MV-4-11 (cell line): ENCODE measurements at places on chromosomes 2 and 18.

- no peak for DNase-seq
Observed at GRCh38 chr2:238247002-238247822, 7.4 kb upstream of the HES6 start.

- DNase-seq = no peak
Observed at GRCh38 chr2:176088937-176089842, 3.3 kb upstream of the HOXD13 start.

GRCh38 chr2:79512442-79513401 is at the start of gene CTNNA2:
TSS of gene CTNNA2 (plus strand) at chr2:79513051.
- DNase-seq = no peak

- peak; percentile 74 for DNase-seq
Observed at GRCh38 chr2:86027922-86028765, 77.5 kb downstream of the POLR1A start.

DNA sequence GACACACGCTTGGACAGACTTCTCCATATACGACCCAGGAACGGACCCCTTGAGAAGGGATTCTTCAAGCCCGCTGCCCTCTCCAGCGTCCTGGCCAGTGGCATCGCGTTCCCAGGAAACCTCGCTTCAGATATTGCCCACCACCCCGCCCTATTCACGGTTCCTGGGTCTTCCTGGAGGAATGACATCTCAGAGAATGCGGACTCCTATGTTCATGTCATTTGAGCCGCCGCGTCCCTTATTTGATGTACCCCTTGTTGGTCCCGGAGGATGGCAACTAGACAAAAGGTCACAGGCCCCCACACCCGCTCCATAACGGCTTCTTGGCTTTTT is 588 bp upstream of the CCDC93 start:
- DNase-seq = no peak

- no peak for DNase-seq
Observed at GRCh38 chr2:221347471-221347870, 224.6 kb downstream of the EPHA4 start.

DNA sequence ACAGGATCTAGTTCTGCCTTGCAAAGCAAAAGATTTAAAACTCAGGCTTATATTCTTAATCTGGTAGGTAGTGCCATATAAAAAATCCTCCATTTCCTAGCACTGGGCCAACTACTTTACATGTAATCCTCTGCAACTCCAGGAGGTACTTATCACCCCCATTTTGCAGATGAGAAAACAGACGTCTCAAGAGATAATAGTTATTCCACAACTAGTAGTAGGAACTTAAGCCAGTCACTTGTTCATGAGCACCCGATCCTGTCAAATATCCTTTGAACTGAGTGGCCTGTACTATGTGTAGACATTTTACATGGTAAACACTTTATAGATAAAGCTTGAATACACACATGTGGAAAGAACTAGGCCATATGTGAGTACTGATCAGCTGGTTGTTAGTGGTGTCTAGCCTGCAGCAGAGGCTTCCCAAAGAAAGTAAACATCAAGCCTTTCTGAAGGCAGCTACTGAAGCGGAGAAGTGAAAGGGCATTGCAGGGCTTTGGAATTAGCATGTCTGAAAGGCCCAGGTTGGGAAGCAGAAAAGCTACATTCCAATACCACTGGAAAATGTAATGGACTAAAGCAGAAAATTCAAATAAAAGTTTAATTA is 48.0 kb downstream of the NAB1 start:
- DNase-seq = no peak

DNA sequence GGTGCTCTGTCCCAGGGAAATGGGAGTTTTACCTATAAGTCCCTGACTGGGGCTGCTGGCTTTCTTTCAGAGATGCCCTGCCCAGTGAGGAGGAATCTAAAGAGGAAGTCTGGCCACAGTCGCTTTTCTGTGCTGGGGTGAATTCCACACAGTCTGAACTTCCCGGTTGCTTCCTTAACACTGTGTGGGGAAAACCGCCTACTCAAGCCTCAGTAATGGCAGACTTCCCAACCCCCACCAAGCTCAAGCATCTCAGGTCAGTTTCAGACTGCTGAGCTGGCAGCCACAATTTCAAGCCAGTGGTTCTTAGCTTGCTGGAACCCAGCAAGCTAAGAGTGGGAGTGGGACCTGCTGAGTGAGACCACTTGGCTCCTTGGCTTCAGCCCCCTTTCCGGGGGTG is 54.9 kb downstream of the NUP35 start:
- no peak for DNase-seq

- no peak for DNase-seq
Observed at GRCh38 chr2:146642066-146642465, 1202.8 kb upstream of the ACVR2A start.

- DNase-seq = no peak
Observed at GRCh38 chr2:239726631-239727181, 298.4 kb downstream of the NDUFA10 start.

DNA sequence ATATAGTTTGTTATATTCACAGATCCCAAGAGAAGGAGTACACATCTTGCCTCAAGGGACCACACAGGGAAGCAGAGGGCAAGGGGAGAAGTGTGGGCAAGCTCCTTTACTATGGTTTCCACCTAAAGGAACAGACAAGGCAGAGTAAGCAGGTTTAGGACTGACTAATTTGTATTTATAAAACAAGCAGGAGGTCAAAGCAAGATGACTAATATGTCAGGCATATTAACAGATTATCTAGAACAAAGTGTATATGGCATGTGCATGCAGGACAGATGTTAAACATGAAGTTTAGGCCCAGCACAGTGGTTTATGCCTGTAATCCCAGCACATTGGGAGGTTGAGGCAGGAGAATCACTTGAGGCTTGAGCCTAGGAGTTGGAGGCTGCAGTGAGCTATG is 3.7 kb upstream of the LRP2 start:
- DNase-seq = no peak

- no peak for DNase-seq
Observed at GRCh38 chr2:112836163-112836560, 417 bp downstream of the IL1B start.

DNA sequence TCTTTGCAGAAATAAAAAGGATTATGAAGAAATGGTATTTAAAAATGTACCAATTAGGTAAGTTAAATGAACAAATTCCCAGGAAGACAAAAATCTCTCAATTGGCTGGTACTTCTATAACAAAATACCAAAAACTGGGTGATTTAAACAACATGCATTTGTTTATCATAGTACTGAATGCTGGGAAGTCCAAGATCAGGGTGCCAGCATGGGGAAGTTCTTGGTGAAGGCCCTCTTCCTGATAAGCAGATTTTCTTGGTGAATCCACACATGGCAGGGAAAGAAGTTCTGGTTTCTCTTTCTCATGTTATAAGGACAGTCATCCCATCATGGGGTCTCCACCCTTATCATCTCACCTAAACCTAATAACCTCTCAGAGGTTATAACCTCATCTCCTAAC is 271.6 kb upstream of the SETBP1 start:
- DNase-seq = no peak

DNA sequence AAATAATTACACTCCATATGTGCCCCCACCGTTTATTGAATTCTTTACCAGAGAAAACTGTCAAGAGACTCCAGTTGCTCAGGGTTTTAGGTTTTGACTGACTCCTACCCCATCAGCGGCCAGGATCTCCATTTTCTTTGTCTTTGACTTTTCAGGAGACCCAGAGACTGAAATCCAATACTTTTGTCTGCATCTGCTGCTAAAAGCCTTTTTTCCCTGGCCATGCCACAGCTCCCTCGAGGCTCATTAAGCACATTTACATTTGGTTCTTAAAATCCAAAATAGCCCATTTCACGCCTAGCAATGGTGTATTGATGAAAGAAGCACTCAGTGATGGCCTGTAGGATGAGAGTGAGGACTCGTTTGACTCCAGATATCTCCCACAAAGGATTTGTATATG is 332.6 kb upstream of the ACVR2A start:
- no peak for DNase-seq

GRCh38 chr2:108910011-108910431 is 79.0 kb downstream of the EDAR start:
- DNase-seq = no peak

DNA sequence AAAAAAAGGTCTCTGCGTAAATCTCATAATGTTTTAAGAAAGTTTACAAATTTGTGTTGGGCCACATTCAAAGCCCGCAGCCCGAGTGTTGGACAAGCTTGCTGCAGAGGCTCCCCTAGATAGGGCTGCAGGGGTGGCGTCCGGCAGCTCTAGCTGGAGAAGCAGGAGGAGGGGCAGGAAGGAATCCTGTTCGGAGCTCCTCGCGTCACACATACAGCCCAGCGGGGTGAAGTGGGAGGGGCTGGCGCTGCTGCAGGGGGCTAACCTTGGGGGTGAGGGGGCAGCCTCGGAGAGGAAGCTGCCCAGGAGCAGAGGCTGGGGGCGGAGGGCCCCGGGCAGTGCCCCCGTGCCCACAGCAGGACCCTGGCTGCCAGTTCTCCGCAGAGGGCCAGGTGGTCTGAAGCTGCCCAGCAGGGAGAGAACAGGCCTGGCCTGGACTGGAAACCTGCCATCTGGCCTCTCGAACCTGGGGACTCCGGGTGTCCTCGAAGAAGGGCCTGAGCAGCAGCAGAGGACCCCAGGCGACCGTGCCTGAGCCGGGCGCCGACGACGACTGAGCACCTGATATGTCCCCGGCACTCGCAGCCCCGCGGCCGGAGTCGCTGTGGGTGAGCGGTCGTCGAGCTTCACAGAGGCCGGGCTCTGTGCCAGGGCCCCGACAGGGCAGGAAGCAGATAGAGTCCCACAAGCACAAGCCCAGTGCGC is 2.6 kb upstream of the GPR35 start:
- no peak for DNase-seq

GRCh38 chr2:65867446-65867845 is 435.0 kb upstream of the SPRED2 start:
- no peak for DNase-seq

DNA sequence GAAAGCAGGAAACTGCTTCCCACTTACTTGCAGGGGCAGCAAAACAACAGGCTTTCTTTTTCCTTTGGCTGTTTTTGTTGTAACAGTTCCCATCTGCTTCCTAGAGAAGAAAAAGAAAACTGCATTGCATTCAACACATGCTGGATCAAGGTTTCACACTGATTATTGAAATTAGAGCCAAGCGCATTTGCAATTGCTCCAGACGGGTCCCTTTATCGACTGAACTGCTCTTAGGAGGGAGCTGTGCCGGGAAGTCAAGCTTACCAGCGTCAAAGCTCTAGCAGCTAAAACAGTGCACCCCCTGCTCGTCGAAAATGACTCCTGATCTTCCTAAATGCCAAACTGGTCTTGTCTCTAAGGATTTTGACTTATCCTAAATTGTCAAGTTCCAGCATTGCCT is 164.0 kb upstream of the SESTD1 start:
- DNase-seq = no peak

DNA sequence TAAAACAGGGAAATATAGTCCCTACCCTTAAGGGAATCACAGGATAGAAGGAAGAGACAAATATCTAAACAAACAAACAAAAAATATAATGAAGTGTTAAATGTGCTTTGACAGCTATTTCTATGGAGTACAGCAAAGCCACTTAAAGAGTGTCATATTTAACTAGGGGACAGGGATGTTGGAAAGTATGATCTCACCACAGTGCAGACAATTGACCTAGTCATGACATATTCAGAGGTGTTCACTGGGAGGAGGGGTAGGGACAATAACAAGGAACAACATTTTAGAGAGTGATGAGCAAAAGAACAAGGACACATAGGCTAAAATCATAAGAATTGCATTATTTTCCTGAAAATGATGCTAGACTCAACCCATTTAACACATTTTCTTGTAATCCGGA is 107.5 kb downstream of the TMEM163 start:
- DNase-seq = no peak

GRCh38 chr2:218970894-218971293 is 11.4 kb downstream of the CDK5R2 start:
- no peak for DNase-seq

GRCh38 chr2:146189541-146189940 is 1655.3 kb upstream of the ACVR2A start:
- no peak for DNase-seq

DNA sequence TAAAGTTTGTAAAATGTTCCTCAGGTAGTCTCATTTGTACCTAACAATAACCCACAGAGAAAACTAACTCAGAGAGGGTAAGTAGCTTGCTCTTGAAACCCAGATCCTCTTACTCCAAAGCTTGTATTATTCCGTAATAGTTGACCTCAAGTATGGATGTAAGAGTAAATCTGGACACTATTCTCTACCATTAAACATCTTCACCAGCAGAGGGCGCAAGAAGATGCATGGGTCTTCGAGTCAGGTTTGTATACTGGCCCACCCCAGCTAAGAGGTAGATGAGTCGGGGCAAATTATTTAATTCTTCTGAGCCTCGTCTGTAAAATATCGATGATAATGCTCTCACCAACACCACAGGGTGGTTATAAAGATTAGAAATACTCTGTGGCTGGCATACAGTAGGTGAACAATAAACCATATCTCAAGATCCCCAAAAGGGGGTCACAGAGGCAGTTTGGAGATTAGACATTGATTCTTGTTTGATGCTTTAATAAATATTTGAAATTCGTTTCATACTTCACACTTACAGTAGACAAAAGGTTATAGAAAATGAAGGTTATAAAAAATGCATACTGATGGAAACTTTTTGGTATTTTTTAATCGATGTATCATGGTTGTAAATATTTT is 3.5 kb upstream of the CABLES1 start:
- DNase-seq = peak; percentile 76

DNA sequence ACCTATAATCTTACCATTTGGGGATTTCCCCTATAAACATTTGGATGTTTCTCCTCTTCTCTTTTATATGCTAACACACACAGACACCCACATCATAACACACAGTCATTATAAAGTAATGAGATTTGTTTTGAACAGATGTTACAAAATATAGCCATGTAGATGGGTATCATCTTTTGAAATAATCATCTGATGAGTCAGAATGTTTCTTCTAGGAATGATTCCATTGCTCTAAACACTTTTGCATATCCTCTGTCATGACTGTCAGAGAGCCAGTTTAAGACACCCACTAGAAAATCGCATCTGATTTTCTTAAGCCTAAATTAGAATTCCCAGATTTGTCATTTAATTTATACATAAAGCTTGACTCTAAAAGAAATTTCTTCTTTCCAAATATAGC is 442.6 kb downstream of the CMPK2 start:
- no peak for DNase-seq

- no peak for DNase-seq
Observed at GRCh38 chr2:36322108-36322507, 33.5 kb upstream of the CRIM1 start.

DNA sequence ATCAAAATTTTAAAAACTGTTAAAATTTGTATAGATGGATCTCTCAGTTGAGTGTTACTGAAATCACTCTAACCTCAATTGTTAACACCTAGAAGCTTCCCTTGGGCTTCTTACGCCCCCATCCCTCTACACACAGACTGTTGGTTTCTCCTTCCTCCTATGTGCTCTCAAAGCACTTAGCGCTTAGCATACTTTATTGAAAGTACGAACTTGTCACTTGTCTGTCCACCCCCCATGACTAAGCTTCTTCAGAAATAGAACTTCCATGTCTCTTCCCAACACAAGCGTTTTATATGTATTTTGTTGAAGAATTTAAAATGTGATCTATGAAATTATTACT is 441 bp downstream of the MPHOSPH10 start:
- peak; percentile 37 for DNase-seq

DNA sequence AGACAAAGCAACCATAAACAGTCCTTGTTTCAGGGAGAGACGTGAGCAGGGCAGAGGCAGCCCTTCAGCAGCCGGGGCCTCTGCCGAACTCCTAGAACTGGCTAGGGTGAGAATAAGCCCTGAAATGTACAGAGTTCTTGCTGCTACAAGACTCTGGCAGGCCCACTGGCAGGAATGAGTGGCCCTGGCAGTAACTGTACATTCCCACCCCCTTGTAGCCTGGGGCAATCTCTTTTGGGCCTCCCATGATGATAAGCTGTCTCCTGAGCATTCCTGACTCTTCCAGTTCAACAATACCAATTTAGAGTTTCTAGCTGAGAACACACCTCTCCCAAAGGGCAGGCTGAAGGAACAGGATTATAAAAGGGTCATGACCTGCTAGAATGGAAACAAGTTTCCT is 54.3 kb downstream of the HAUS1 start:
- no peak for DNase-seq
